SK-MEL-5 (cell line): ENCODE measurements at places on chromosomes 1 and 21. TPM values are rescaled to one million over a fixed set of nuclear protein-coding genes. Genes with fewer than 3 reads are reported as not detected.
A peak's percentile ranks its signal among the peaks of the same experiment; 100 is the strongest.

The CLCC1 gene
- total RNA-seq = 20.1 and 25.1 TPM in 2 replicates

The CATSPERE gene
- total RNA-seq = 0.13 and 0.18 TPM in 2 replicates

The OR2L2 gene
- total RNA-seq = not detected in 2 replicates

The UBE2U gene
- not detected in 2 replicates for total RNA-seq

The TINAGL1 gene
- 0.13 TPM in 1 of 2 replicates, not detected in the other for total RNA-seq

The SGIP1 gene
- total RNA-seq = 0.16 and 0.37 TPM in 2 replicates

The RNU1-3 gene
- total RNA-seq = under 0.01 TPM in 1 of 2 replicates, not detected in the other

The OVAAL gene
- 23.6 and 25.8 TPM in 2 replicates for total RNA-seq

The NBPF10 gene
- 0.69 TPM in 2 replicates for total RNA-seq

The SORT1 gene
- total RNA-seq = 23.7 and 25.8 TPM in 2 replicates

The GBP6 gene
- 0.08 and 0.18 TPM in 2 replicates for total RNA-seq

The SLC30A1 gene
- total RNA-seq = 28.2 and 28.8 TPM in 2 replicates

The SDHC gene
- total RNA-seq = 36.6 and 53.0 TPM in 2 replicates

DNA sequence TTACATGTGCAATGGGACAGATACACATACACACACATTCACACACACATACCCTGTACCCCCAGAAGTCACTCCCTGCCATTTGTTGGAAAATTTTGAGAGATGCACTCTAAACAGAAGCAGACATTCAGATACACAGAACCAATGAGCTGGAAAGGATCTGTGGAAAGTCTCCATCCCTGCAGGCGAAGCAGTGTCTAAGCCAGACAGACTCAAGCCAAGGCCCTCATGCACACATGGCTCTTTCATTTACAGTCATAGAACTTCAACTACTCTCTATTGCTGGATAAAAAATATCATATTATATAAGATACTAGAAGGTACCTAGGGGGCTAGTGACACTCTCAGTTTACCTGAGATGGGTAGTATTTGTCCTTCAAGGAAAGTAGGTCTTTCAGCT is 7.3 kb upstream of the SEC16B start:
- DNase-seq = no peak

- no peak for DNase-seq
Observed at GRCh38 chr1:240737298-240737697, 125.3 kb upstream of the GREM2 start.

DNA sequence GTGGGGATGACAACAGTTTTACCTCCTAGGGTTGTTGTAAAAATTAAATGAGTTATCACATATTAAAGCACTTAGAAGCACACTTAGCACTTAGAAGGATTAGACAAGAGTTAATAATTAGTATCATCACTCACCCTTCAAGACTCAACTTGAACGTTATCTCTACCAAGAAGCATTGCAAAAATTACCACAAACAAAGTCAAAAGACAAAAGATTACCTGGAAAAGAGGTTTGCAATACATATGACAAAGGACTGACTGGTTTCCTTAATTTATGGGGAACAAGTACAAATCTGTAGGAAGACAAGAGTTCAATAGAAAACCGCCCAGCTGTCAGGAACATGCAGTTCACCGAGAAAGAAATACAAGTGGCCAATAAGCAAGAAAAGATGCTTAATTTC is 93.3 kb upstream of the ATP1A1 start:
- no peak for DNase-seq

- no peak for DNase-seq
Observed at GRCh38 chr1:156750711-156751450, 594 bp downstream of the HDGF start.

DNA sequence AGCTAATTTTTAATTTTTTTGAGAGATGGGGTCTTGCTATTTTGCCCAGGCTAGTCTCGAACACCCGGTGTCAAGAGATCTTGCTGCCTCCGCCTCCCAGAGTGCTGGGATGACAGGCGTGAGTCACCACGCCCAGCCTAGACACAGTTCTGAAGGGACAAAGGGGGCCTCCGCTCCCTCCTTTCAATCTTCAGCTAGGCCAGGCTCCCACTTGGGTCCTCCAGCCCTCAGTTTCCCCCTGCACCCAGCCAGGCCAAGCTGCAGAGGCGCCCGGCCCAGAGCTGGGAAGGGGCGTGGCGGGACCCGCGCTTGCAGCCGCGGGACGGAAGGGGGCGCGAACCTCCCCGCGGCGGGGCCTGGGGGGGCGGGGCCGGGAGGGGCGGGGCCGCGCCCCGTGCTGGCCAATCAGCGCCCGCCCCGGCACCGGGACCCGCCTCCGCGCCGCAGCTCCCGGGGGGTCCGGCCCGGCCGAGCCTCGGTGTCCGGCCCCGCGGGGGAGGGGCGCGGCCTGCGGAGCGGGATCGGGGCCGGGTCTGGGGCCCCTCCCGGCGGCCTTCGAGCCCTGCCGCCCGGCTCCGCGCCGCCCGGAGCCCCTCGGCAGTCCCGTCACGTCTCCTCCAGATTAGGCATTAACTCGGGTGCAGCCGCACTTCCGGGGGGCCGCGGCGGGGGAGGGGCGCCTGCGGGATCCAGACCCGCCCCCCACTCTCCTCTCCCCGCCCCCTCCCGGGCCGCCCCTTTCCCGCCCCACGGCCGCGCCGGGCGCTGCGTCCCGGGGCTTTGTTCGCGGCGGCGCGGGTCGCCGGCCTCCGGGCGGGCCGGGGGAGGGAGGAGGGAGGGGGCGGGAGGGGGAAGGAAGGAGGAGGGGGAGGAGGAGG is 559 bp upstream of the AGRN start:
- peak; percentile 72 for DNase-seq

GRCh38 chr1:25809283-25809926 is 9.4 kb downstream of the SELENON start:
- no peak for DNase-seq

GRCh38 chr1:235102993-235103411 is 25.6 kb downstream of the TOMM20 start:
- no peak for DNase-seq

GRCh38 chr1:69459244-69459643 is 108.5 kb upstream of the LRRC7 start:
- DNase-seq = no peak

- no peak for DNase-seq
Observed at GRCh38 chr21:35077975-35078374, 28.9 kb upstream of the RUNX1 start.

- DNase-seq = no peak
Observed at GRCh38 chr21:38183961-38184360, 72.8 kb upstream of the KCNJ15 start.

DNA sequence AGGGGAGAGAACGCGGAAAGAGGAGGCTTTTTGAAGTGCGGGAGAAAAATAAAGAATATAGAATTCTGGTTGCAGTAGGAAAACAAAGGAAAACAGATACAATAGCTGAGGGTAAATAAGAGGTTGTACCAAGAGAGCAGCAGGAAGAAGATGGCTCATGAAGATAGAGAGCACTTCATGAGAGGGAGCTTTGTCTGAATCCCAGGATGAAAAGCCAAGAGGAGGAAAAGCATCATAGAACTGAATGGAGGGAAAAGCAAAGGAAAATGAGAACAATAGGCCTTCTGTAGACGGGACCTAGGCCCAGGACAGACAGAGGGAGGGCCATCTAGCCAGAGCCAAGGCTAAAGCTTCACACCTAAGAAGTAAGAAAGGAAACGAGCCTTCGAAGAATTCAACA is 49.5 kb downstream of the ATP6V1G3 start:
- DNase-seq = peak; percentile 82

DNA sequence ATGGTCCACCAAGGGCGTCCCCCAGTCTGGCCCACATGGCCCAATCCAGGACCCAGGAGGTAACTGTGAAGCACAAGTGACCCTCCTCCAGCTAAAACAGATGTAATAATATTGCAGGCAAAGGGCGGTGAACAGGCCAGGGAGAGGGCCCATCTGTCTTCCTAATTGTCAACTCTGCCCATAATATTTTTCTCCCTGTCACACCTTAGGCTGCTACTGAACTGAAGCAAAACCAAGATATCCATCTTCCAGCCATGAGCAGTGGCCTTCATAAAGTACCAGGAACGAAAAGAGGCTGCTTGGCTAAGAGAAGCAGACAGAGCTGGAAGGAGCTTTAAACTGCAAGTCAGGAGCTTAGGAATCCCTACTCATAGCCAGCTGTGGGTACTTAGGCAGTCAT is 3.1 kb downstream of the KANK4 start:
- DNase-seq = no peak

DNA sequence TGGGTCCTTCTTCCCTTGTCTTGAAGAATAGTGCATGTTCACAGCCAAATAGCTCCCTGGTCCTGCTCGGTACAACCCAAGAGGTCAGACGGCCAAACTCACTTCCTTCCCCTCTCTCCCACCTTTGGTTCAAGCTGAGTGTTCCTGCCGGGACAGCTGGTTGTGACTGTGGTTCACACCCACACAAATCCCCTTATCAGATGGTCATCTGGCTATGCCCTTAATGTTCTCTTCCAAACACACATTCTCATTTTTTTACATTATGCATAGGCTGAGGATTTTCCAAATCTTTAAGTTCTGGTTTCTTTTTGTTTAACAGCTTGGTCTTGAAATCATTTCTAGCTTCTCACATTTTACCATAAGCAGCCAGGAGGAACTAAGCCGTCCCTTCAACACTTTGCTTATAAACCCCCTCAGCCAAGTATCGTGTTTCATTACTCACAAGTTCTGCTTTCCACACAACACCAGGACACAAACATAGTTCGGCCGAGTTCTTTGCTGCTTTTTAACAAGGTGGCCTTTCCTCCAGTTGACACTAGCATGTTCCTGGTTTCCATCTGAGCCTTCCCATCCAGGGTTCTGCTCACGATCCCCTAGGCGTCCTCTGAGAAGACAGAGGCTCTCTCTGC is 19.7 kb upstream of the TSPEAR start:
- DNase-seq = no peak

- DNase-seq = peak; percentile 26
Observed at GRCh38 chr1:157992833-157993146, 655 bp upstream of the KIRREL1 start.

DNA sequence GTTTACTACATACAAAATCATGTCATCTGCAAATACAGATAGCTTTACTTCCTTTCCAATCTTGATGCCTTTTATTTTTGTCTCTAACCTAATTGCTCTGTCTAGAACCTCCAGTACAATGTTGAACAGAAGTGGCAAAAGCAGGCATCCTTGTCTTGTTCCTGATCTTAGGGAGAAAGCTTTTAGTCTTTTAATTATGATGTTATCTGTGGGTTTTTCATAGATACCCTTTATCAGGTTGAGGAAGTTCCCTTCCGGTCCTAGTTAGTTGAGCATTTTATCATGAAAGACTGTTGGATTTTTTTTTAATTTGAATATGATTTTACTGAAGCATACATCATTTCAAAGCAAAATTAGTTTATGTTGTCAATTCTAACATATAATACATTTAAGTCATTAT is 45.7 kb upstream of the DISC1 start:
- DNase-seq = no peak

DNA sequence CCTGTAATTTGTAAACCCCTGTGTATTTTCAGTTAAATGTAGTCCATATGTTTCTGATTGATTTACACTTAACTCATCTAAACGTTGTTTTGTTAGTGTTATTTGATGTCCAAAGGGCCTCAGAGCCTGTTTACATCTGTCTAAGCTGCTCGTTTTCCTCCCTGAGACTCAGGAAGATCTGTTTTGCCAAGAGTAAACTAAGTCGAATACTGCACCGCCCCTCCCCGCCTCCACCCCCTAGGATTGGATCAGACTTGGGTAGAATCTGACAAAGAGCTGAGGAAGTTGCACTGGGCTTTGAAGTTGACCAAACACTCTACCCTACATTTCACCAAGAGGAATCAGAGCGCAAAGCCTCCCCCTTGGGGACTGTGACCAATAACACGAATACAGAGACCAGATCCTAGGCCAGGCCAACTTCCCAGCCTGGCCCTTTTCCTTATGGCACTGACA is 206.9 kb upstream of the LMO4 start:
- DNase-seq = no peak

DNA sequence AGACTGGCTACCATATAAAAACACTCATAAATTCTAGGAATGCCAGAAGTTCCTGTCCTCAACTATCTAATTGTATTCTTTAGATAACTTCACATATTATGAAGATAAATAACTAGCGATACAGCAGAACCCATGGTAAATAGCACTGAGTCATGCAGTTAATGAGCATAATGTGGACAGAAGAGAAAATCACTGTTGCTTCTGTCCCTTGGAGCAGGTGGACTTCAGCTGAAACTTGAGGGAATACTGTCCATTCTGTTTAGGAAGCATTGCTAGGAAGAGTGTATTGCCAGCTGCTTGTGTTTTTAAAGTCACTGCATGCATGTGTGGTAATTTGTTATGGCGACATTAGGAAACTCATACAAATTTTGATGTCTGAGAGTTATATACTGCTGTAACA is 854.4 kb downstream of the LTN1 start:
- DNase-seq = no peak

GRCh38 chr1:170239445-170239844 is 93.7 kb downstream of the NTMT2 start:
- DNase-seq = no peak

- peak; percentile 10 for DNase-seq
Observed at GRCh38 chr21:34204481-34205439, 131.4 kb downstream of the MRPS6 start.

DNA sequence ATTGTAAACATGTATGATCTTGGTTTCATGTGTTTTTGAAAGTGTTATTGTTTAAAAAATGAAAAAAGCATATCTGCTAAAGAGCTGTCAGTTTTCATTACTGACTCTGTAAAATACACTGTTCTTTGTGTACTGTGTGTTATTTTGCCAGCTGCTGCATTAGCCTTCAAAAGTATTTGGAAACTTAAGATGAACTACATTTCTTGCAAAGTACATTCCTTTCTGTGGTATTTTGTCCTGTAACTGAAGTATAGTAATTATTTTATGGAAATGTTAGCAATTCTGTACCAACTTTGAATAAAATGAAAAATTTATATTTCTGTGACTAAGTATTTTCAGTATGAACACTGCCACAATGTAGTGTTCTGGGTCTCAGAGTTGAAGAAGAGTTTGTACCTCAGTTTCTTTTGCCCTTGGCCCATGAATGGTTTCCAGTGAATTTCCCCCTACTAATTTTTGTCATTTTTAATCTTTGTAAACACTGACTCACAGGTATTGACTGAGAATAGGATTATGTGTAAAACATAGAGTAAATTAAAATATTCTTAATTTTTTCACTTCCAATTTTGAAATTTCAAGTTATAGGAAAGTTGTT is 32.7 kb downstream of the MRPS6 start:
- DNase-seq = no peak

- DNase-seq = peak; percentile 56
Observed at GRCh38 chr1:38586993-38587646, 272.5 kb downstream of the RRAGC start.

- DNase-seq = no peak
Observed at GRCh38 chr1:230754796-230755195, 7.6 kb downstream of the CAPN9 start.

GRCh38 chr1:193448682-193449461 is 262.5 kb upstream of the B3GALT2 start:
- DNase-seq = no peak

DNA sequence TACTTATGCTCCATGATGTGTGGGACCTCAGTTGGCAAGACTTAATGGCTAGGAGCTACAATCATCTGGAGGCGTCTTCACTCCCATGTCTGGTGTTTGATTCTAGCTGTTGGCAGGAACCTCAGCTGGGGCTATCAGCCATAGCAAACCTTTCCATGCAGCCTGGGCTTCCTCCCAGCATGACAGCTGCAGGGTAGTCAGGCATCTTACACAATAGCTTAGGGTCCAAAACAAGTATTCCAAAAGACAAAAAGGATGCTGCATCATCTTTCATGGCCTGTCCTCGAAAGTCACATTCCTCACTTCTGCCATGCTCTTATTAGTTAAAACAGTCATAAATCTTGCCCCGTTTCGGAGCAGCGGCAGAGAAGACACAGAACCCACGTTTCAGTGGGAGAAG is 90.9 kb downstream of the LRRC8C start:
- no peak for DNase-seq

- DNase-seq = no peak
Observed at GRCh38 chr1:50742523-50742922, 217.5 kb downstream of the FAF1 start.

- no peak for DNase-seq
Observed at GRCh38 chr1:233470741-233471499, 143.0 kb upstream of the KCNK1 start.
